ENCODE measurements at places on chromosomes 1 and 21.

DNA sequence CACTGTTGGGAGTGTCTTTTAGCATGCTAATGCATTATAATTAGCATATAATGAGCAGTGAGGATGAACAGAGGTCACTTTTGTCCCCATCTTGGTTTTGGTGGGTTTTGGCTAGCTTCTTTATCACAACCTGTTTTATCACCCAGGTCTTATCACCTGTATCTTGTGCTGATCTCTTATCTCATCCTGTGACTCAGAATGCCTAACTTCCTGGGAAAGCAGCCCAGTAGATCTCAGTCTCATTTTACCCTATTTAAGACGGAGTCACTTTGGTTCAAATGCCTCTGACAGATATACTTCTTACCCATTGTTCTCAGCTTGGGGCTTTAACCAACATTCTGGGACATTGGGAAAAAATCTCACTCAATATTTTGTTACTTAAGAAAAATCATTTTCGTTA, 348.7 kb downstream of the PBX1 start:
- DNase-seq: no peak

GRCh38 chr1:226069811-226070489, 7.4 kb downstream of the H3-3A start:
- no peak for DNase-seq

GRCh38 chr1:43286533-43286932, 1.2 kb upstream of the C1orf210 start:
- DNase-seq: no peak

- no peak for DNase-seq
Measured at GRCh38 chr1:243244432-243244841, 10.6 kb downstream of the CEP170 start.

DNA sequence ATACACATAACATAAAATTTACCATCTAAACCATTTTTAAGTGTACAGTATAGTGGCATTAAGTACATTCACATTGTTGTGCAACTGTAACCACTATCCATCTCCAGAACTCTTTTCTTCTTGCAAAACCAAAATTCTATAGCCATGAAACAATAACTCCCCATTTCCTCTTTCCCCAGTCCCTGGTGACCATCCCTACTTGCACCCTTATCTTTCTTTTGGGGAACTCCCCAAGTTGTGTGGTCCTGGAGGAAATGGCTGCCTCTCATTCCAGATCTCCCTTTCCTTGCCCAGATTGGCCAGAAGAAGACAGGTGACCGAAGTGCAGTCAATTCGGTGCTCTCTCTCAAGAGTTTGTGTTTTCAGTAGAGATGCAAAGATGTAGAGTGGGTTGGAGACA, 389.6 kb upstream of the C1orf87 start:
- DNase-seq: no peak

DNA sequence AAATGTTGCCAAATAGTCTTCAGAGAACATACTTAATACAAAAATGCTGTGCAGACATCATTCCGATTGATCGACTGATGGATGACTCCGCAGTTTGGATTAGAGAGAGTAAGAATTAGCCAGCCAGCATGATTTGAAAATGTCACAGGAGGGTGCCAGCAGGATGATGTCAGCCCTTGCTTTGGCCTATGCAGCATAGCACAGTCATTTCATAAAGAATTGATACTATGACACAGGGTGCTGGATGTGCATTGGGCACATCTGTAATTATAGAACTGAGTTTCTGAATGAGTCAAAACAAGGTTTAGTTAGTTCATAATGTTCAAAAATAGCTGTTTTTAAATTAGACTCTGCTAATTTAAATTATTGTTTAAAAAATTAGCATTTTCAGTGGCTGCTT, 21.6 kb upstream of the TRAF5 start:
- no peak for DNase-seq
